Stromal cell of bone marrow (primary cell): ENCODE measurements at places on chromosomes 4 and X.

DNA sequence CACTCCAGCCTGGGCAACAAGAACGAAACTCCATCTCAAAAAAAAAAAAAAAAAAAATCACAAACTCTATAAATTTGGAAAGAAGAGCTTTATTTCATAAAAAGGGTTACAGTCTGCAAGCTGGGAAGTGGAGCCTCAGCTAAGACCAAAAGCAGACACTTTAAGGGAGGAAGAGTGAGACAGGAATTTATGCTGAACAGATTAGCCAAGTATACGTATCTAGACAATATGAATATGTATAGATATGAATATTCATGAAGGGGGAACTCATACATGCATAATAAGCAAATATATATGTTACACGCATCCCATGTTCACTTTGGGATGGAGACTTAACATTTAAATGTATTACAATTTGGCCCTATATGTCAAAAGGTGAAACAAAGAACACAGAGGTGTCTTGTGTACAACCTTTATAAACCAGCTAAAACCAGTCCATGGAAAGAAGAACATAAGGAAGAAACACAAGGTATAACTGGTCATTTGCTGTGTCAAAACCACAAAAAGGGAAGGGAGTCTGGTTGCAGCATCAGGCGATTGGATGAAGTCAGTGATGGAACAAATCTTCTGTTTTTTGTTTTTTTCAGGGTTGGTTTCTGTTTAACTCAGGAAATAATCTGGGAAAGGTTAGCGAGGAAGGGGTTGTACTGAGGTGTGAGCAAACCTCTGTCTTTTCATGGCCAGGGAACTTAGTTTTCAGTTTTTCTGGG is 130.0 kb upstream of the MAOA start:
- no peak for DNase-seq

- no peak for DNase-seq
Measured at GRCh38 chr4:159195361-159195769, 92.5 kb downstream of the RAPGEF2 start.

GRCh38 chr4:3285558-3286334 is 7.1 kb upstream of the RGS12 start:
- peak; percentile 32 for DNase-seq

DNA sequence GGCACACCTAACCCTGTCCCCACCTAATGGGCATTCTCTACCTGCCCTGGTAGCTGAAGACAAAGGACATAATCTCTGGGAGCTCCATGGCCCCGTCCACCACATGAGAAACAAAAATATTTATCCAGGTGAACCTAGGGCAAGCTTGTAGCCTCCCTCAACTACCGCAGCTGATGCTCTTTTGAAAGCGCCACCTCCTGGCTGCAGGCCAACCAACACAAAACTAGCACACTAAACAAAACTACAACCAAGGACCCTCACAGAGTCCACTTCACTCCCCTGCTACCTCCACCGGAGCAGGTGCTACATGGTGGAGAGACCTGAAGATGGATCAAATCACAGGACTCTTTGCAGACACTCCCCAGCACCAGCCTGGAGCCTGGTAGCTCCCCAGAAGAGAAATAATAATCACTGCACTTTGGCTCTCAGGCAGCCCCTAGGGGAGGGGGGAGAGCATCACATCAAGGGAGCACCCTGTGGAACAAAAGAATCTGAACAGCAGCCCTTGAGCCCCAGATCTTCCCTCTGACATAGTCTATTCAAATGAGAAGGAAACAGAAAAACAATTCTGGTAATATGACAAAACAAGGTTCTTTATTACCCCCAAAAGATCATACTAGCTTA is 111.3 kb upstream of the ATP8A1 start:
- no peak for DNase-seq

GRCh38 chrX:123454712-123455431 is 270.8 kb downstream of the GRIA3 start:
- no peak for DNase-seq

- no peak for DNase-seq
Measured at GRCh38 chrX:107654566-107654871, 26.2 kb downstream of the PRPS1 start.

DNA sequence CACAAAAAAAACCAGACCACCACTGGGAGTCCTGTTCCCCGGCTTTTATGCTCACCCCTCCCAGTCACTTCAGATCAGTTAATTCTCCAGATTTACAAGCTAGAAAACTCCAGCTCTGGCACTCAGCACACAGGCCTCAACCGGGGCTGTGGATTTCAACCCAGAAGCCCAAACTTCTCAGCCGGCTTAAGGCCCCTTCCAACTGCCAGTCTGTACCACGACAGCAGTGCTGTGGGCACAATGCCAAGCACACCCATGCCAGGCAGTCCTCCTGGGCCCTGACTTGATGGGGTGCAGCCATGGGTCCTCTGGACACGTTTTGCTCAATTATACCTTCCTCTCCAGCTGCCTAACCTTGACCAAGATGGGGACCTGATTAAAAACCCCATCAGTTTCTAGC is 12.2 kb downstream of the SOD3 start:
- DNase-seq: no peak

- no peak for DNase-seq
Measured at GRCh38 chrX:124747295-124747694, 400.9 kb downstream of the SH2D1A start.

DNA sequence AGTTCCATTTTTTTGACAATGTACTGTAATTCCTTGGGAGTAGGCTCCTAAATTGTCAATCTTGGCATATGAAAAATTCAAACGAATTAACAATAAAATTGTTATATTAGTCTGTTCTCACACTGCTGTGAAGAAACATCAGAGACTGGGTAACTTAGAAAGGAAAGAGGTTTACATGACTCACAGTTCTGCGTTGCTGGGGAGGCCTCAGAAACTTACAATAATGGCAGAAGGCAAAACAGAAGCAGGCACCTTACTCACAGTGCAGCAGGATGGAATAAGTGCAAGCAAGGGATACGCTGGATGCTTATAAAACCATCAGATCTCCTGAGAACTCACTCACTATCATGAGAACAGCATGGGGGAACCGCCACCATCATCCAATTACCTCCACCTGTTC is 246.4 kb upstream of the TRAM1L1 start:
- no peak for DNase-seq

- DNase-seq: no peak
Measured at GRCh38 chr4:184074677-184075388, 142.8 kb downstream of the ENPP6 start.

GRCh38 chr4:157221426-157221894 is 932 bp downstream of the GRIA2 start:
- DNase-seq: no peak

DNA sequence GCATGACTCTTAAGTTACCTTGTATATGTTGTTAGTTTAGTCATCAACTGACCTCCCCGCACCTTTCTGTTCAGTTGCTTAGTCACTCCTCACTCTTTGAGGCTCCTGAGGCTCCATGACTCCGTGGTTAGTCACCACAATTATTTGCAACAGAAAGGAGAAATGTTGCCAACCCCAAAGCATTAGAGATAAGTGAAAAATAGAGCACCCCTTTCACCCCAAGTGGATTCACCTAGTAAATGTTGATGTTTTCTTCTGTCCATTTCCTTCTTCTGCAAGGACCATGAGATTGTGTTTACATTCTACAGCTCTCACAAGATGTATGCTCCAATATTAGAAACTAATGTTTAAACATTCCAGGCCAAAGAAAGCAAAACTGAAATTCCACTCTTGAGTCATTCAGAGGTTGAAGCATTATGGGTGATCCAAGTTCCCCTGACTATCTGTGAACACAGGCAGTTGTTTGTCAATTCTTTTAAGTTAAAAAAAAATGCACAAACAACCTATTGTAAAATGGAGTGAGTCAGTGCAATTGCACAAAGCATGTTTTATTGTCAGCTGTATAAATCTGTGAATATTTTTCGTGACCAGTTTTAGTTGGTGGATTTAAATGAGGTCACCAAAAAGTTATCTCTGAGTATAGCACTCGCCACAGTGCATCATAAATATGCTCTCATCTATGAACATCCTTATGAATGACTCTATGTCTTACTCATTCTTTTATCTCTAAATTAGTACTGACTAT is 552.4 kb upstream of the MAGEB2 start:
- DNase-seq: peak; percentile 68

- no peak for DNase-seq
Measured at GRCh38 chr4:57220172-57220571, 110.0 kb upstream of the IGFBP7 start.

DNA sequence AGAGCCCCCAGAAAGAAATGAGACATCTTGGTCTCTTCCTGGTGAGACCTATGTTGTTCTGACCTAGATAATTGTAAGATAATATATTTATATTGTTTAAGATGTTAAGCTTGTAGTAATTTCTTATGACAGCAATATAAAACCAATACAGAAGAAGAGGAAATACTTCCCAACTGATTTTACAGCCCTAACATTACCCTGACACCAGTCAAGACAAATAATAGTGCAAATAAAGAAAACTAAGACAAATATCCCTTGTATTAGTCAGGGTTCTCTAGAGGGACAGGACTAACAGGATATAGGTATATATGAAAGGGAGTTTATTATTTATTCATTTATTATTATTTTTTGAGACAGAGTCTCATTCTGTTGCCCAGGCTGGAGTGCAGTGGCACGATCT is 18.7 kb downstream of the TCEAL8 start:
- no peak for DNase-seq

- DNase-seq: no peak
Measured at GRCh38 chrX:129955682-129956081, 26.8 kb upstream of the BCORL1 start.

DNA sequence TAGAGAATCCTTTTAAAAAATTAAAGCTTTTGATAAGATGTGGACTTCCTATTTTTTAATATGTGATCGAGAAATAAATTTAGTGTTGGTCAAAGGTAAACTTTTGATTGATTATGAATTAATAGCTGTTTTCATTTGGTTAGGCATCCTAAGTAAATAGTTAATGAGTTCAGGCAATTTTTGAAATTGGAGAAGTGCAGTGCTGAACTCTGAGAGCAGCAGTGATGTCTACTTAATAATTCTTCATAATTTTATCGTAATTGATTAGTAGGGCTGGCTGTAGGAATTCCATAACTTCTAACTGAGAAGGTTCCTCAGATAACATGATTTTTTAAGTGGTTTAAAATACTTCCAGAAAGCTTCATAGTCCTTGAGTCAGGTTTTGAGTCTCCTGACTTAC is 1.5 kb downstream of the MND1 start:
- DNase-seq: no peak

DNA sequence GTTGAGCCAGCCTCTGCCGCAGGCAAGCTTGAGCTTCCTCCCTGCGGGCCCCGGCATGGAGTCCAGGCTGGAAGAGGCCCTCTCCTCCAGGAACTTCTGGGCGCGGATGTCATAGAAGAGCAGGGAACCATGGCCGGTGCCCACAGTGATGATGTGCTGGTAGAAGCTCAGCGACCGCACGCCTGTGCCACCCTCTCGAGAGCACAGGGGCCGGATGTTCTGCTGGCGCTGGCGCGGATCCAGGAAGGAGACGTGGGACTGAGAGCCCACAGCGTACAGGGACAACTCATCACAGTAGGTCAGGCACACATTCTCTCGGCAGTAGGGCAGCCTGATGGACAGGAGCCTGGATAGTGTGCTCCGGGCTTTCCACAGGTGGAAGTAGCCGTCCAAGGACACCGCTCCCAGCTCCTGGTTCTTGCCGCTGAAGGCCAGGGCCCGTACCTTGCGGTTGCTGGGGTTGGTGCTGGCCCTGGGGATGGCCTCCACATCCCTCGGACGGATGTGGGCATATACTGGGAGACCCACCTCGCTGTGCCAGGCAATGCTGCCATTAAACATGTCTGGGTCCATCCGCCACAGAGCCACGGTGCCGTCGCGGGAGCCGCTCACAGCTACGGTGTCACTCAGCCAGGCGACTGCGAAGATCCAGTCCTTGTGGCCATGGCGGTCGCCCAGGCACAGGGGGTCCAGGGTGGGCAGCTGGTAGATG is 1.2 kb downstream of the DCAF12L2 start:
- DNase-seq: no peak

GRCh38 chr4:39750216-39750615 is 52.3 kb downstream of the UBE2K start:
- no peak for DNase-seq

- peak; percentile 9 for DNase-seq
Measured at GRCh38 chr4:55819634-55820033, at the start of gene EXOC1L. Gene EXOC1L, plus strand, starts transcription at chr4:55819790. Its CDS starts 237 bp downstream, at chr4:55820027.

DNA sequence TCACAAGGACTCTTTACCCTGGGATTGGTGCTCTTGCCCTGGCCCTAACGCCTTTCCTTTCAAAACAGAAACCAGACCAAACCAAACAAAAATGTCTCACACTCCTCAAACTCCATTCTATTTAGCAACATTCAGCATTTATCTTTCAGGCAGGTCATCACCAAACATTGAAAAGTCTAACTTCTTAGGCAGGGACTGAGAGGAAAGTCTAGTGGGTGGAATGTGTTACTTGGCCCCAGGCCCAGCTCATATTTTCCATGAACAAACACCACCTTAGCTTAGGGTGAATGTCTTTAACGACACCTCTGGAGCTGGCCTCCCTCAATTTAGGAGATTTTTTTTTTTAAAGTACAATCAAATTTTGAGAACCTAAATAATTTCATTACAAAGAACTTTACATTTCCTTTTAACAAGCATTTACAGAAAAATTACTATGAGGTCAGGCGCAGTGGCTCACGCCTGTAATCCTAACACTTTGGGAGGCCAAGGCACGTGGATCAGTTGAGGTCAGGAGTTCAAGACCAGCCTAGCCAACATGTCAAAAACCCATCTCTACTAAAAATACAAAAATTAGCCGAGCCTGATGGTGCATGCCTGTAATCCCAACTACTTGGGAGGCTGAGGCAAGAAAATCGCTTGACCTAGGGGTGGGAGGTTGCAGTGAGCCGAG is 10.2 kb upstream of the N4BP2 start:
- DNase-seq: peak; percentile 32

DNA sequence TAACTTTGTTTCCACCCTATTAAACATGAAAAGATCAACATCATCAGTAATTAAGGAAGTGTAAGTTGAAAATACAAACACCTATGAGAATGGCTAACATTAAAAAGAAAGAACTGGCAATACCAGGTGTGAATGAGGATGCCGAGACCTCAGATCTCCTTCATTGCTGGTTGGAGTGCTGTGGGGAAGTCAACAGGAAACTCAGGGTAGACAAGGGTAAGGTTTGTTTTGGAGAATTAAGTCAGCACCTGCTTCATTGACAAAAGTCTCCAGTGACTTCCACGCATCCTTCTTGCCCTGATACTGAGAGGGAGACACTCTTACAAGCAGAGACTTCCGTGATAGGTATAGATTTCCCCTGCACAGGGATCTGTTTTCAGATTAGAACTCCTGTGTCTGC is 106.1 kb downstream of the IRF2 start:
- DNase-seq: no peak

- DNase-seq: no peak
Measured at GRCh38 chr4:14018191-14018853, 390.8 kb upstream of the BOD1L1 start.
